ENCODE measurements at places on chromosomes 5 and 9.

DNA sequence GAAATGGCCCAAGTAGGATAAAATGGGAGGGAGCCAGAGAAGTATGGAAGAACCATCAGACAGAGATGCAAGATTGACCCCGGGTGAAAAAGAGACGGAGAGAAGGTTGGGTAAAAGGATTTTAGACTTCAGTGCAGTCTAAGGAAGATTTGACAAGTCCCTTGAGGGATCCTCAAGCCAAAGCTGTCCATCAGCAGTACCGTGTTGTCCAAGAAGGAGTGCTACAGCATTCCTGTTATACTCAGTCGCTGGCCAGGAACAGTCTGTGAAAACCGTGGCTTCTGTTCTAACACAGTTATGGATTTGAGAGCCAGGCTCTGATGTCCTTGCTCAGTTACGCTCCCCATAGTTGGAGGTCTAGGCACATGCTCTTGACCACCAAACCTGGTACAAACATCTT, 383.9 kb upstream of the DAB2 start:
- no peak for DNase-seq

- peak; percentile 69 for DNase-seq
These were observed 9.2 kb upstream of the ISL1 start for GRCh38 chr5:51373880-51374523.

GRCh38 chr9:462606-463005, 247.9 kb downstream of the DOCK8 start:
- no peak for DNase-seq

DNA sequence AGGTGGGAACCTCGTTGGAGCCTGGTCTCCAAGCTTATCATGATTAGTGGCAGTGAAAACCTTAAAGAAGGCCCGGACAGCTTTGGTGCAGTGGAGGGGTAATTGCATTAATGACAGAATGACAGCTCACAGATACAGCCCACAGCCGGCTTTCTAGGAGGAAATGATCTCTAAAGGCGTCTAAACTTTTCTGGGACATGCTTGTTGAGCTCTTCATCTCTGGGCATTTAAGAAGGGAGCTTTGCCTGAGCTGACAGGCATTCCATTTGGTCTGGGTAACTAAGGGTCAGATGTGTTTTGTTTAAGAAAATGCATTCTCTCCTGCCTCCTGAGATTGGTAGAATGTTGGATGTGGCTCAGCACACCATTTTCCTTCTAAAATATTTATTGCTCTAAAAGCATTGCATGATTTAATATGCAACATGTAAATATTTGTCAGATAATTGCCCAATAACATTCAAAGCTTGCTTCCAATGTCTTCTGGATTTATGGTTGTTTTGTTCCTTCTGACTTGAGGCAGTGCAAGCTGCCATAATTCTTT, 4.0 kb downstream of the ANKRD33B start:
- DNase-seq = no peak

DNA sequence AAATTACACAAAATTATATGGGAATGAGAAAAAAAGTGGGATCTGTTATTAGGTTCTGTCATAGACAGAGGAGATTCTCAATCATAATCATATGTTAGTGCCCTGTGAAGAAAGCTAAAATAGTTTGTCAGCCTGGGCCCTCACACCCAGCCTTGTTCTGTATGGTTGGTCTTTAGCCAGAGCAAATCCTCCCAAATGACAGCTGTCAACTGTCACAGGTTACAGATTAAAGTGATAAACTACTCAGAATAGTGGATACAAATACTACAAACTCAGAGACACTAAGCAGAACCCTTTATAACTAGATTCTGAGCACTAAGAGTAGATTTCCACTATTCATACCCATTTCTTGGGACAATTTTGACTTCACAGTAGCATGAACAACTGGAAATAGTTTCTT, 405.0 kb upstream of the MEF2C start:
- DNase-seq = no peak

DNA sequence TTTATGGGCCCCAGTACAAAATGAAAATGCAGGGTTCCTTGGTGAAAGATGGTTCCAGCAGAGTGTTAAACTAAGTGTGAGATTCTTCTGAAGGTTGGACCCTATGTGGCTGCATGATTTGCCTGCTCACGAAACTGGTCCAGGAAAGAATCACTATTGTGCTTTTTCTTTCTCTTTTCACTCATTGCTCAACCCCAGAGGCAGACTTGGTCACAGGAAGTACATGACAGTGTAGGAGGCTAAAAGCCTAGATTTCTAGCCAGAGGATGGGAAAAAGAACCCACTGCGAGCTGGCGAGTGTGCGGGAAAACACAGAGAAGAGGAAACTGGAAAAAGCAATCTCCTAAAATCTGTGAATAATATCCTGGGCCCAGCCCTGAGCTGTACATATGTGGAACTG, 18.6 kb downstream of the SLC36A2 start:
- DNase-seq = no peak

- DNase-seq = no peak
These were observed 817 bp upstream of the GNE start for GRCh38 chr9:36258996-36259533.

GRCh38 chr9:137412431-137412830, 10.5 kb downstream of the EXD3 start:
- no peak for DNase-seq

All from NCI-H345 (cell line).